ENCODE measurements at places on chromosomes 6 and 20.

DNA sequence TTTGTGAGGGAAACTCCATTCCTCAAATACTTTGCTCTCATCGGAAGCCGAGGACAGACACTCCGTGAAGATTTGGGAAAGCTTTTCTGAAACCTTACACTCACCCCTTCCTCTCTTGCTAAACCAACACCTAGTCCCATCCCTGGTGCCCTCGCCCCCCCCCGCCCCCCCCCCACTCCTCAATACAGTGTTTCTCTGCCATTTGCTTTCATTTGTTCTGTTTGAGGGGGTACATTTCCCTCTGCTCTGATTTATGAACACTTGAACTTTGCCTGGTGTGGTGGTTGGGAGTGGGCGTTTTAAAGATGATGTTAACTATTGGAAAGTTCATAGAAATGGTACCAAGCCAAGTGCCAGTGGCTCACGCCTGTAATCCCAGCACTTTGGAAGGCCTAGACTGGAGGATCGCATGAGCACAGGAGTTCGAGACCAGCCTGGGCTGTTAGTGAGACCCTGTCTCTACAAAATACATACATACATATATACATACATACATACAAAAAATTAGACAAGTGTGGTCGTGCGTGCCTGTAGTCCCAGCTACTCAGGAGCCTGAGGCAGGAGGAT lies 1.1 kb downstream of the RAB32 start:
- no peak for DNase-seq

DNA sequence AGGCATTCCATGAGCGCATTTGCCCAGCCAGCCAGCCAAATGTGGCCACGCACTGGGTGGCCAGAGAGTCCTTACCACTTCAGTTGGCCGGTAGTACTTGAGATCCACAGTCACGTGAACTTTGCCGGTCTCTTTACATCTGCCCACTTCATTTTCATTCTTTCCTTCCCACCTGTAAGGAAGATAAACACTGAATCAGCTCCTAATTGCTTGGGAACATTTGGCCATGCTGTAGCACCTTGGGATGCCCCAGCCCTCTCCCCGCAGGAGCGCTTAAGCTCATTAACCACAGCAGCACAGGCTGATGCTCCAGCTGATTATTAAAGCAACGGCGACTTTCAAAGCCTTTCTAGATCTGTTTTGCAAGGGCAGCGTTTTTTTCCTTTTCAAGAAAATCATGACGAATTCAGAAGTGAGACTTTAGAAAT lies 116.6 kb downstream of the FOXC1 start:
- no peak for DNase-seq

DNA sequence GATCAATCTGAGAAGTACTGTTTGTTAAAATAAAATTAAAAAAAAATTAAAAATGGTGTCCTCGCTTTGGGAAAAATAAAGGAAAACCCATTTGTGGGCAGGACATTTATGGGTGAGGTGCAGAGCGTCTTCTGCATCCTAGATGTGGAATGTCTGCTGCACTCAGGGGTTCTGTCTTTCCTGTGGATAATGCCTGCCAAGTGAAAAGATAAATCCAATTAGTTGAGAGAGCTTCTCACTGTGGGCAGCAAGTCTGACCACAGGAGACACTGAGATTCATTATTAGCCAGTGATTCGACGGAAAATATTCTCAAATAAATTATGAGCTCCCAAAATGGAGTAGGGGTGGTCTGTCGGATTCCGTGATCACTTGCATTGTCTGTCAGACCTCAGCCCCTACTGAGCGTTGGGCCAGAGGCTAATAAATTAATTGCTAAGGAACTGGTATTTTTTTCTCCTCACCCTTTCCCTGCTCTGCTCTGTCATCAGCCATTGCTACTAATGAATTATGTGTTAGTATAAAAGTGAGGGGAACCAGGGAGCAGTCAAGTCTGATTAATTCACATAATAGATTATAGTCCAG lies 10.0 kb downstream of the GMPR start:
- no peak for DNase-seq

GRCh38 chr6:15495375-15495901 lies 167.4 kb downstream of the DTNBP1 start:
- no peak for DNase-seq

GRCh38 chr6:44789806-44790205 lies 402.3 kb downstream of the CDC5L start:
- no peak for DNase-seq

- no peak for DNase-seq
Observed at GRCh38 chr20:43755390-43755789, 28.6 kb upstream of the GTSF1L start.

GRCh38 chr6:28295326-28295725 lies 14.0 kb downstream of the PGBD1 start:
- no peak for DNase-seq

DNA sequence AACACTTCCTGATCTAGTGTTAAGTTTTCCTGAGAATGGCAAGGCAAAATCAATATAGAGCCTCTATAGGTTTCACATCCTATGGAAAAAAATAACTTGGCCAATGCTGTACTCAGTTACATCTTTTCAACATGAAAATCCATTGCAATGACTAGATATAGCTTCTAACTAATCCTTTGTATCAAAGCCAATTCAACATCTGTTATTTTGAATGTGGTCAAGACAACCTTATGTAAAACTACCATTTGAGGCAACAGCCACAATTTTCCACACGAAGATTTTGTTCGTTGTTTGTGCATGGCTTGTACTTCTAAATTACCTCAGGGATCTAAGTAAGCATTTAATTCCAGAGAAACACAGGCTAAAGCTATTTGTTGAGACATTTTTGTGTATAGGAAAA lies 637.8 kb upstream of the EYS start:
- DNase-seq = no peak

GRCh38 chr6:20688710-20689500 lies 154.6 kb downstream of the CDKAL1 start:
- no peak for DNase-seq

DNA sequence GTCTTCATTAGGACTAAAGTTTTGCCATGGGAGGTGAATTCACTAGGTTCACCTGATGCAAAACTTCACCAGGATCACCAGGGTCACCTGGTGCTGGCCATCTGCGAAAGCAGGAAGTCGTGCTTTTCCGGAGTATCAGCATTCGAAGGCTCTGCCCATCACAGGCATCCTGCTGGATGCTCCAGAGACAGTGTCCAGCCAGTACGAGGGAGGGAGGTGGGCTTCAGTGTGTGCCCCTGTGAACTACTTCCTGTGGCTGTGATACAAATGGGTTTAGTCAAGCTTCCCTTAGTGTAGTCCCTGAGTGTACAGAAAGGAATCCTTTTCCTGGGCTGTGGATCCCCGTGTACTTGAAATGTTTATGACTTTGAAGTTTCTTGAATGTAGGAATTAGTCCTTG lies 3.4 kb upstream of the RPS6KA2 start:
- DNase-seq = no peak

GRCh38 chr6:26415791-26416190 lies 13.7 kb downstream of the BTN3A1 start:
- no peak for DNase-seq

- no peak for DNase-seq
Observed at GRCh38 chr6:12769556-12770256, 53.1 kb downstream of the PHACTR1 start.

- no peak for DNase-seq
Observed at GRCh38 chr6:44976677-44977641, 351.2 kb upstream of the RUNX2 start.

GRCh38 chr6:108836061-108836460 lies 12.2 kb upstream of the ARMC2 start:
- no peak for DNase-seq

GRCh38 chr6:141203902-141204575 lies 928.7 kb upstream of the GJE1 start:
- DNase-seq = no peak

DNA sequence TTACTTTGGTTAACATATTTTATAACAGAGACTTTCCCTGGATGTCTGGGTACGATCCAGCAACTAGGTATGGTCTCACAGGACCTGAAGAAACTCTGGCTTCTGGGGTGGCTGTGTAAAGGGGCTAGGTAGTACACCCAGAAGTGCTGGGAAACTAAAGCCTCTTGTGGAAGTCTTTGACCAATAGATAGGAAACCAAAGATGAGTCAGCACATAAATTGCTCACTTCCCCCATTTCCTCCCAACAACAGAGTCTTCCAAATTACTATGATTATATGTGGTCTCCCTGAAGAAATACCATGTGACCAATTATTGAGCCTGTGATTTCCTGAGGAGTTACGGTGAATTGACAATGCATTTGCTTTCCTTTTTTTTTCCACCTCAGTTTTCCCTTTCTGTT lies 26.8 kb upstream of the TBX18 start:
- peak; percentile 3 for DNase-seq

- DNase-seq = no peak
Observed at GRCh38 chr6:107400616-107401147, 58.7 kb downstream of the PDSS2 start.

- no peak for DNase-seq
Observed at GRCh38 chr6:150894935-150895552, 29.5 kb downstream of the MTHFD1L start.

DNA sequence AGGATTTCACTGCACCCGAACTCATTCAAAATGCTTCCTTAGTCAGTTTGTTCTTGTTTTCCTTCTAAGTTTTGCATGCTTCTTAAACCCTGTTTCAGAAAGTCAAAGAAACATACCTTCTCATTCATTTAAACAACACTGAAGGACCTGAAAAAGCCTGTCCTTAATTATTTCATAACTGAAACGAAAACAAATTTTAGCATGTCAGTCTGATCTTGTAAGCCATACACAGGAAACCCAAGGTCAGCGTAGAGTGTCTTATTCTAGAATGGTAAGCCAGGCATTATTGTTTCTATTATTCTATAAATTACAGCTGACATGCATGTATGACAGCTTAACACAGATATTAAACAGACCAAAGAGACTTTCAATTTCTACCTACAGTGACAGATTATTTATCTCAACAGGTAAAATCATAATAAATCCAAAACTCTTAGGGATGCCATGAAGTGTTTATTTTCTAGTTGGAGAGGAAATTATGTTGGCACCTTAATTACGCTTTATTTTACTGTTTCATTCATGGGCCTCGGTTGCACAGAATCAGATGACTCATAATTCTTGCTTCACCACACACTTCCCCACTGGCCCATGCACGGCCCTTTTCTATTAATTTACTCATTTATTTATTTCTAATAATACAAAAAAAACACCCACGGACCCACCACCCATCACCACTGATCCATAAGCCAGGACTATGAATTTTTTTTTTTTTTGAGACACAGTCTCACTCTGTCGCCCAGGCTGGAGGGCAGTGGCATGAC lies 39.3 kb upstream of the DUSP22 start:
- DNase-seq = no peak

GRCh38 chr20:20253744-20254330 lies 114.1 kb upstream of the INSM1 start:
- DNase-seq = no peak

GRCh38 chr20:9114709-9115108 lies 45.8 kb downstream of the PLCB4 start:
- DNase-seq = no peak

GRCh38 chr6:75499640-75500039 lies 6.0 kb upstream of the FILIP1 start:
- no peak for DNase-seq

DNA sequence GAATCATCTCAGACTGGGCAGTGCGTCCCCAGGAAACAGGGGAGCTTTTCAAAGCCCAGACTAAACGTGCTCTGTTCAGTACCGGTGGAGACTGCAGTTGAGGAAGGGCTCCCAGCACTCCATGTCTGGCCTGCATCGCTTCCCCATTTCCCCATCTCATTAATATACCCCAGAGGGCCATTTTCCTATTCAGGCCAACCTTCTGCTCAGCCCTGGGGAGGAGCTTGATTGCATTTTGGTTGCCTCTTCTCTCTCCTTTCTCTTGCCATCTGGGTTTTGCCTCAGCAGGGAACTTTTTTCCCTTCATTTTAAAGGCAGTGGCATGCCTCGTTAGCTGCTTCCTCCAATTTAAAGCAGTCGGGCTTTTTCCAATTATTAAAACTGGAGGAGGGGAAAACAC lies 394.3 kb upstream of the SOX4 start:
- DNase-seq = no peak

DNA sequence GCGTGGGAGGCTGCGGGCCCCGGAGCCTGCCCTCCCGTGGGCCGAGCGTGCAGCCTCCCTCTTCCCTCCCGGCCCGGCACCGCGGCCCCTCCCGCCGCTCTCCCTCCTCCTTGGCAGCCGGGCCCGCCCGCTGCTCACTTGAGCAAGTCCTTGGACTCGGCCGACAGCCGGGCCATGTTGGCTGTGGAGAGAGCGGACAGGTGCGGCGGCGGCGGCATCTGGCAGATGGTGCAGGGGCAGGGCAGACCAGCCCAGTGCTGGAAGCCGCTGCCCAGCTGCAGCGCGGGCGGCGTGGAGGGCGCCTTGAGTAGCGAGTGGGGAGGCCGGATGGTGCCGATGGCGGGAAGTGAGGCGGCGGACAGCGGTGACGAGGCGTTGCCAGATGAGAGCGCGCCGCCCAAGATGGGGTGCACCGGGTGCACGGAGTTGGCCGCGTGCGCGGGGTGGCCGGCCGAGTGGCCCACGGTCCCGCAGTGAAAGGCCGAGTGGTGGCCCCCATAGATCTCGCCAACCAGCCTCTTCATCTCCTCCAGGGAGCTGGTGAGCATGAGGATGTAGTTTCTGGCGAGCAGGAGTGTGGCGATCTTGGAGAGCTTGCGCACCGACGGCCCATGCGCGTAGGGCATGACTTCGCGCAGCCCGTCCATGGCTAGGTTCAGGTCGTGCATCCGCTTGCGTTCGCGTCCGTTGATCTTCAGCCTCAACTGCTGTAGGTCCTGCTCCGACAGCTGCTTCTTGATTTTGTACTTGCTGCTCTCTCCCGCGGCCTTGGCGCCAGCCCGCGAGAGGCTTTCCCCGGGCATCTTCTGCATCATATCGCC lies 766 bp downstream of the OLIG3 start:
- no peak for DNase-seq

- no peak for DNase-seq
Observed at GRCh38 chr6:32947552-32948465, 5.1 kb downstream of the HLA-DMA start.

- DNase-seq = no peak
Observed at GRCh38 chr6:30097902-30098768, 14.8 kb downstream of the TRIM31 start.

GRCh38 chr20:36726168-36726567 lies 19.7 kb downstream of the NDRG3 start:
- DNase-seq = no peak

DNA sequence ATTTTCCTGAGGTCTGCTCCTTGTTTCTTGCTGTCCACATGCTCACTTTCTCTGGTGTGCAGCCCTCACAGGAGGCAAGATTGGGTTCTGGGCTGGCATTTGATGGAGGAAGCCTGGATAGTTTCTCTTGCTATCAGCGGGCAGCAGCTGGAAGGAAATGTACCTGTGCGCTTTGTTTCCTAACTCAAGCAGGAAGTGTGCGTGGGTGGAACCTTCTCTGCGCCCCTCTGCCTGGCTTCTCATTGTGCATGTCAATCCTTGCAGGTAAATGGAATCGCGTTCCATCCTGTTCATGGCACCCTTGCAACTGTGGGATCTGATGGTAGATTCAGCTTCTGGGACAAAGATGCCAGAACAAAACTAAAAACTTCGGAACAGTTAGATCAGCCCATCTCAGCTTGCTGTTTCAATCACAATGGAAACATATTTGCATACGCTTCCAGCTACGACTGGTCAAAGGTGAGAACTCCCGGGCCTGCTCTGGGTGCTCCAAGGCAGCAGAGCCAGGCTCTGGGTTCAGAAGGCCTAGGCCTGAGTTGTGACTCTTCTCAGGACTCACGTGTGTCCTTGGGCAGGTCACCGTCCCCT lies 16.8 kb upstream of the RBM38 start:
- DNase-seq = no peak

- DNase-seq = no peak
Observed at GRCh38 chr20:24469894-24470745, 691 bp downstream of the SYNDIG1 start.

- DNase-seq = no peak
Observed at GRCh38 chr6:133431031-133431430, 189.9 kb downstream of the EYA4 start.

GRCh38 chr6:128271527-128271926 lies 248.9 kb downstream of the PTPRK start:
- DNase-seq = no peak
